ENCODE measurements at places on chromosomes 6 and 20. TPM values are rescaled to one million over a fixed set of nuclear protein-coding genes. Genes with fewer than 3 reads are reported as not detected.
A peak's percentile ranks its signal among the peaks of the same experiment; 100 is the strongest.

The RSPO4 gene
- not detected for total RNA-seq

The HDDC2 gene
- total RNA-seq: 50.0 TPM

The FILIP1 gene
- not detected for total RNA-seq

The MAN1A1 gene
- 22.0 TPM for total RNA-seq

- DNase-seq: no peak
These were observed 94.8 kb upstream of the MYL9 start for GRCh38 chr20:36446557-36446956.

GRCh38 chr6:111927321-111927720 lies 54.1 kb upstream of the FYN start:
- no peak for DNase-seq

DNA sequence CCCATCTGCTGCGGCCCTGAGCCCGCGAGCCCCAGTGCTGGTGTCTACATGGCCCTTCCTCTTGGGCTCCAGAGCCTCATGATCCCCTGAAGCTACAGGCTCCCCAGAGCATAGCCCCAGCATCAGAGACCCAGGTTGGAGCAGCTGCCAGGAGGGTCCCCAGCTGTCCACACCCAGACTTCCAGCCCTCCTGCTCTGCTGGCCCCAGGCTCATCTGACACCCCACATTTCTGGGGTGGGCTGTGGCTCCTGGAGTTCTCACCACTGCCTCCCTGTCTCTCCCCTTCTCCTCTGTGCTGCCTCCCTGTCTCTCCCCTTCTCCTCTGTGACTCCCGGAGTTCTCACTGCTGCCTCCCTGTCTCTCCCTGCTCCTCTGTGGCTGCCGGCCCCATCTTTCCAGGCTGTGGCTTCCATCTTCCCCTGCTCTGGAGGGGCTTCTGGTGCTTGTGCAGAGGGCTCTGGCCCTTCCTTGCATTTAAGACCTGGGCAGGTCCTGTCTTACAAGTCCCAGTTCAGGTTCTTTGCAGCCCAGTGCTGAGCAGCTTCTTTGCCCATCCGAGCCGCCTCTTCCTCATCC lies 108.1 kb downstream of the ERMARD start:
- no peak for DNase-seq

DNA sequence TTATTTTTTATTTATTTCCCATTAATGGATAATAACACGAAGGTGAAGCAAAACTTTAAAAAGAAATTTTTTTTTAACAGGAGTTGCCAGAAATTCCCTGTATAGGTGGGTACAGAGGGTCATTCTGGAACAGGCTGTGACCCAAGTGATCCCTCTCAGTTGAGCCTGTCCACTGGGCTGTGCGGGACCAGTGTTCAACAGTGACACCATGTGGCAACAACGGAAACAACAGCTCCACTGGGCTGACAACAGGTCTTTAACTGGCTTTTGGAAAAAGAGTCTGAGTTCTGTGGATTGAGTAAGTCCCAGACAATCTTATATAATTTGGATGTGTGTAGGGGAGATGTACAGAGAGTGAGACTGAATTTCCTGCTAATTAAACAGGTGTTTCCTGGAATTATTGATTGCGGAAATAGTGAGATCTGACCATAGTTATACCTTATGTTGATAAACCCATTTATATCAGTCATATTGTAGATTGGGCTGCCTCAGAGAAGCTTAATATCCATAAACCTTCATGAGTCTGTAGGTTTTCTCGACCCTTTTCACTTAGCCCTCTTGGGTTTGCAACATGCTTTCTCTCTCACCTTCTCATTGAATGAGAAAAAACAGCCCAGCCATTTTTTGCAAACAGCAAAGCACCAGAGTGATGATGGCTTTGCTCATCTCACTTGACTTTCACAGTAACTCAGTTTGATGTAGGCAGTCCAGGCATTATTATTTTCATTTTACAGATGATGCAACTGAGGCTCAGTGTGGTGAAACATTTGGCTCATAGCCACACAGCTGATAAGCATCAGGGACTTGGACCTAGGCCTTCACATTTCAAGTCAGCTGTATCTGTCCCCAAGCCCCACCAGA lies 17.5 kb downstream of the KIAA1755 start:
- peak; percentile 31 for DNase-seq

GRCh38 chr6:87575423-87575822 lies 14.4 kb downstream of the RARS2 start:
- DNase-seq: no peak

DNA sequence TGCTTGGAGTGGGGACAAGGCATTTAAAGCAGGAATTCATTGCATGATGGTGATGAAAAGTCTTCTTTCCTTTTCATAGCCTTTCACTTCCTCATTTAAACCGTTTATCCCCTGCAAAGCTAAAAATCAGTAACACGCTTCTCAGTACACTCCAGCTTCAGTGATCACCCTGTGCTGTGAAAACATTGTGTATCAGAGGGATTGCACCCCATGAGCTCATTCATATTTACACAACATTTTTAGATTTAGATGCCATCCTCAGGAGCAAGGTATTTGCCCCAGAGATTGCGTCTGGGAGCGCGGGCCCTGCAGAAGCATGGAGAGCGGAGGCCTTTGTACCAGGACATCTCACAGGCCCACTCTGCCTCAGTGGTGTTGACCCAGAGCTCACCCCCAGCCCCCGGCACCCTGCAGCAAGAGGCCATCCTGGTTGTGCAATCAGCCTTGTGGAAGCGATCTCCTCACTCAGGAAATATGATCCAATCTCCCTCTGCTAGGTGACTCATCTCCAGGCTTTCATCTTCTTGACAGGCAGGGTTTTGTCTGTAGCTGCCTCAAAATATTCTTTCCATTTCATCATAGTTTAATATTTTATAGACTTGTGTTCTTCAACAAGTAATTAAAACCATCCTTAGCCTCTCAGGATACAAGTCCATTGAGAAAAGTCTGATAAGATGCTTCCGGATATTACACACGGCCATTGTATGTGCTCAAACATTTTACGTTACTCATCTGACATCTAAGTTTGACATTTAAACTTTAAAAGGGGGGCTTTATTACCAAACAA lies 38.9 kb upstream of the THBS2 start:
- DNase-seq: no peak

DNA sequence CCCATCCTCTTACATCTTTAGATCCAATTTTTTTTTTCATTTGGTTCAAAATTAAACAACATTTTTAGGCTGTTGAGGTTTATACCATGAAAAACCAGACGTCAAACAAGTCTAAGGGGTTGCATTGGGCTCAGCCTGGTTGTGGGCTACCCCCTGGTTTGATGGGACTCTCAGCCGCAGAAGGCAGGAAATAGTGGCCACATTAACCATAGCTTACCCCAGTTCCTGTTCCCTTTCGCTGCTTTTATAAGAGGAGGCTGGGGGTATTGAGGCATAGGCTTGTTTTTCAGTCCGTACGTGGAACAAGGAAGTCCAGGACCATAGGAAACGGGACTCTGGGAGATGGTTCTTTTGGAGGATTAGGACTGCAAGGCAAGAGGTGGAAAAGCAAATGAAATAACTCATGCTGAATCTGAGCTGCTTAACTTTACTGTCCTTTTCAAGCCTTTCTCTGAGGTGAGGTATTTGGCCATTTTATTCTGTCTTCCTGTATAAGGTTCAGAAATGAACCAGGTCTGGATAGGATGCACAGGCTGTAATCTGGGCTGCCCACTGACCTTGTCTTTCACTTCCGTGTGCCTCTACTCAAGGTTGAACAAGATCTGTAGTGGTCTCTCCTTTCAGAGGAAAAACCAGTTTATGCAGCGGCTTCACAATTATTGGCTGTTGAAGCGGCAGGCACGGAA lies 7.7 kb downstream of the BRPF3 start:
- DNase-seq: peak; percentile 75

DNA sequence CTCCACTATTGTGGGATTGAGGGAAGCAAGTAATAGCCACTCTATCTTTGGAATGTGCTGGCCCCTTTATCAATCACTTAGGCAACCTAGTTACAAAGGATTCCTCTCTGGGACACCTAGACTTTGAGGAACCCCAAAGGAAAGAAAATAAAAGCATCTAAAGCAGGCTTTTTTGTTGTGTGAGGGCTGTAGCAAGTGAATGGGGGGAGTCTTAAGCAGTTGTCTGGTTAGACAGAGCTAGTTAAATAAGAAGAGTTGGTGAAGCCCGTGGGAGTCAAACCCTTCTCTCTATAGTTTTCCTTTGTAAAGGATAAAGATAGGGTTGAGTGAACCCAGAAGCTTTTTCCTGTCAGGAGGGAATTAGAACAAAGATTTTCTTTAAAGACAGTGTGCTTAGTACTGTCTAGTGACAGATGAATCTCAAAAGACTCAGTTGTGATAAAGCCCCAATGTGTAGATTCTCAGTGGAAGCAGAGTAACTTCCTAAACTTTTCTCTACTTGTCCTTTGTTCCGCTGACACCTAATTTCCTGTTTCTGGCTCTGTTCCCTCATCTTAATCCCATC lies 63.3 kb downstream of the HDGFL1 start:
- no peak for DNase-seq

DNA sequence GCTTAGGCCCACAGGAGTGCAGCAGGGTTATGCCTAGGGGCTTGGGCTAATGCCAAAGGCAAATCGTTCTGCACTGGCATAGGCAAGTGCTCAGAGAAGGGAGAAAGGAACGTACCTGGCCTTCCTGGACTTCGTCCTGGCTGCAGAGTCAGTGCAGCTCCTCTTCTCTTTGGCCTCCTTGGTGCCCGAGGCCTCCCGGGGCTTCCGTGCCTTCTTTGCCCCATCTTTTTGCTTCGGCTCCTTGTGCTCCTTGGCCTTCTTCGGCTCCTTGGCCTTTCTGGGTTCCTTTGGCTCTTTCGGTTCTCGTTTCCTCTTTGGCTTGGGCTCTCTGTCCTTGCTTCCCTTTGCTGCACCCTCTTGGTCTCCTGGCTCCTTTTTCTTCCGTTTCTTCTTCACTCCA lies 85.2 kb downstream of the CHD6 start:
- no peak for DNase-seq

DNA sequence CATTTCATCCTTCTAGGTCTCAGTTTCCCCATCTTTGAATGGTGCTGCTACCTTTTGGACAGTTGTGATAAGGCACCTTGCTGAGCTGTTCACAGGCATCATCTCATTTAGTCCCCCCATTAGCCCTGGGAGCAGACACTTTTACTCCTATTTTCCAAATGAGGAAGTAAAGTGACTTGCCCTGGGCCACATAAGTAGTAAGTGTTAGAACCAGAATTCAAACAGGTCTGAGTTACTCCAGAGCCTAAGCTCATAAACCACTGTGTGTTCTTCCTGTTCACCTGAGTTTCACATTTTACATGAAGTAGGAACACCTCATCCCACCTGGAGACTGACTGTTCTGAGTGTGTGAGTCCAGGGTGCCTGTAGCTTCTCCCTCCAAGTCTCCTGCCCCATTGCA lies 43.5 kb upstream of the EPB41L1 start:
- no peak for DNase-seq

- no peak for DNase-seq
These were observed 511.1 kb downstream of the TENT5A start for GRCh38 chr6:81241126-81242041.

DNA sequence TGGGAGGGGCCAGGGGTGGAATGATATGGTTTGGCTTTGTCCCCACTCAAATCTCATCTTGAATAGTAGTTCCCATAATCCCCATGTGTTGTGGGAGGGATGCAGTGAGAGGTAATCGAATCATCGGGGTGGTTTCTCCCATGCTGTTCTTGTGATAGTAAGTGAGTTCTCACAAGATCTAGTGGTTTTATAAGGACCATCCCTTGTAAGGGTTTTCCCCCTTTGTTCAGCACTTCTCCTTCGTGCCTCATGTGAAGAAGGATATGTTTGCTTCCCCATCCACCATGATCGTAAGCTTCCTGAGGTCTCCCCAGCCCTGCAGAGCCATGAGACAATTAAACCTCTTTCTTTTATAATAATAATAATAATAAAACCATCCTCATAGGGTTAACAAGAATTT lies 88.8 kb upstream of the PRND start:
- DNase-seq: no peak

GRCh38 chr6:134810402-134810801 lies 139.5 kb downstream of the ALDH8A1 start:
- no peak for DNase-seq

DNA sequence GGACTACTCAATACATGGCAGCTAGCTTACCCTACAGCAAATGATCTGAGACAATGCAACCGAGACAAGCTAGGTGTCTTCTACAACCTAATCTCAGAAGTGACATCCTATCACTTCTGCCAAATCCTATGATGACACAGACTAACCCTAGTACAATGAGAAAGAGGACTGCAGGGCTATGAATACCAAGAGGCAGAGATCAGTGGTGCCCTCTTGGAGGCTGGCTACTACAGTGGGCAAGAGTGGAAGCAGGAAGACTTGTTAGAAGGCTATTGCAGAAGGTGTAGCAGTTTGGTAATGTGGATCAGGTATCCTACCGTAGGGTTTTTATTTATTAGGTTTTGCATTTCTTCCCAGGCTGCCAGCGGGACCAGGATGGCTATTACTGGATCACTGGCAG lies 30.3 kb downstream of the GSS start:
- DNase-seq: no peak

DNA sequence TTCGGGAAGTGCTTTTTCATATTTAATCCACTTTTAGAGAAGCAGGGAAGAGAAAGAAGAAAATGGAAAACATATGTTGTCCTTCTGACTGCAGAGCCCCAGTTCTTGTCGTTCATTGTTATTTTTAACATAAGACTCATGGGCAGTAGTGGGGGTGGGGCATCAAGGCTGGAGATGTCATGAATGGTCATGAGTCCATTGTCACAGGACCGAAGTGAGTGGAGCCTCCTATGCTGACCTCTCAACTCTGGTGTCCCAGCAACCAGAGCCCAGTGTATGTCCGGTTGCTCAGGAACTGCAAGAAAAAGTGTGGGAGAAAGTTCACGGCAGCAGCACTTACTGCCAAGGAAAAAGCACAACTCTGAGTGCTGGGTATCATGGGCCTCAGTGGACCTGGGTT lies 108.6 kb downstream of the BANF2 start:
- no peak for DNase-seq

DNA sequence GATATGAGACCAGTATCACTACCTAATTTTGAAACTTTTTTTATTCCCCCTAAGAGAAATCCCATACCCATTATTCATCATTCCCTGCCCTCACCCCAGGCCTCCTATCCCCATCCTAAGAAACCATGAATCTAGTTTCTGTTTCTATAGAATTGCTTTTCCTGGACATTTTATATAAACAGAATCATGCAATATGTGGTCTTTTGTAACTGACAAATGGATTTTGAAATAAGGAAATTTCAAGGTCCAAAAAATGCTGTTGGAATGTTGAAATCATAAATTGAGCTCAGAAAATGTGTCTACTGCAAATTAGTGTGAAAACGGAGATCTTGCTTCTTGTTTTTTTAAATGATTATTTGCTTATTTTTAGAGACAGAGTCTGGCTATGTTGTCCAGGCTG lies 25.1 kb downstream of the RNF217 start:
- no peak for DNase-seq

- DNase-seq: no peak
These were observed 44.2 kb upstream of the FAM50B start for GRCh38 chr6:3804964-3805363.

GRCh38 chr6:20946022-20946421 lies 411.8 kb downstream of the CDKAL1 start:
- no peak for DNase-seq

DNA sequence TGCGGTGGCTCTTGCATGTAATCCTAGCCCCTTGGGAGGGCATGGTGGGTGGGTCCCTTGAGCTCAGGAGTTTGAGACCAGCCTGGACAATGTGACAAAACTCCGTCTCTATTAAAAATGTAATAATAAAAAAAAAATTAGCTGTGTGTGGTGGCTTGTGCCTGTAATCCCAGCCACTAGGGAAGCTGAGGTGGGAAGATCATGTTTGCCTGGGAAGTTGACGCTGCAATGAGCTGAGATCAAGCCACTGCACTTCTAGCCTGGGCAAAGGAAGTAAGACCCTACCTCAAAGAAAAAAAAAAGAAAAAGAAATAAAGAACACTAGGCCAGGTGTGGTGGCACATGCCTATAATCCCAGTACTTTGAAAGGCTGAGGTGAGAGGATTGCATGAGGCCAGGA lies 4.5 kb upstream of the SAMHD1 start:
- no peak for DNase-seq

Measured in activated CD4-positive, alpha-beta memory T cell treated with anti-CD3 and anti-CD28 coated beads, Interleukin-2, amount 10 ng/mL, durations not matched to agents 7 days and 5 days (primary cell).